ENCODE measurements at places on chromosomes 4 and X.

DNA sequence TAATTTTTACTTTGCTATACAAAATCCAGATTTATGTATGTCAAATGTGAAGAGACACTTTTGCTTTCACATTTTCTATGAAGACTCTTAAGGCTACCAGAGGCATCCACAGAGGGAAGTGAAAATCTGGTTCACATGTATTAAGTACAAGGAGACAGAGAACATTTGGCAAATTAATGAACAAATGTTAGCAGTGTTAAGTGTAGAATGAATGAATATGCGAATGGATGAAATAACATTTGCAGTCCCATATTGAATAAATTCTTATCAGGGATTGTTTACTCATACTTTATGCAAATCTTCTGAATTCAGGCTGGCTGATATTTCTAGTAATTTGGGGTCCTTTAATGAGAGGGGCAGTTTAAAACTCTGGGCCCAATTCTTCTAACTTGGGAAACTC, 159.9 kb downstream of the LDB2 start:
- no peak for DNase-seq

GRCh38 chrX:41666251-41666650, 22.5 kb upstream of the GPR34 start:
- no peak for DNase-seq

- DNase-seq: no peak
Observed at GRCh38 chrX:119467842-119468550, at the start of gene SLC25A5. Gene SLC25A5 (plus strand): TSS chrX:119468444. CDS start chrX:119468516, 72 bp downstream.

DNA sequence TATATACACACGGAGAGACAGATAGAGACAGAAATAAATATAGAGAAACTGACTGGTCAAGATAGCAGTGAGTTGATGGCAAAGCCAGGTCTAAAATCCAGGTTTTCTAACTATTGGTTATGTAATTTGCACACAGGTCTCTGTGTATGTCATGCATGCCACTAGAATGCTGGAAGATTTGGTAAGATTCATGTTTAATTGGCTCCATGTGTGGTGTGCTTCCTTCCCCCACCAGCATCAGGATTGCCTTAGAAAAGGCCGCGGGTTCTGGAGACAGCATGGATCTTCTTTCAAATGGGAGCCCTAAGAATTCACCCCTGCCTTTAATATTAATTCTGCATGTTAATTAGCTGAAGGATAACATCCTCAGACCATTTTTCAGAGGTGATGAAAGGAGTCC, 31.3 kb downstream of the HAND2 start:
- DNase-seq: no peak

- no peak for DNase-seq
Observed at GRCh38 chr4:76767983-76768382, 130.0 kb downstream of the SOWAHB start.

GRCh38 chr4:48190839-48191238, 56.8 kb upstream of the TXK start:
- no peak for DNase-seq

GRCh38 chr4:128162434-128162833, 101.3 kb downstream of the LARP1B start:
- no peak for DNase-seq

- DNase-seq: no peak
Observed at GRCh38 chr4:4268776-4269175, 20.8 kb upstream of the TMEM128 start.

- DNase-seq: no peak
Observed at GRCh38 chrX:106964290-106964689, 35.7 kb downstream of the MORC4 start.

DNA sequence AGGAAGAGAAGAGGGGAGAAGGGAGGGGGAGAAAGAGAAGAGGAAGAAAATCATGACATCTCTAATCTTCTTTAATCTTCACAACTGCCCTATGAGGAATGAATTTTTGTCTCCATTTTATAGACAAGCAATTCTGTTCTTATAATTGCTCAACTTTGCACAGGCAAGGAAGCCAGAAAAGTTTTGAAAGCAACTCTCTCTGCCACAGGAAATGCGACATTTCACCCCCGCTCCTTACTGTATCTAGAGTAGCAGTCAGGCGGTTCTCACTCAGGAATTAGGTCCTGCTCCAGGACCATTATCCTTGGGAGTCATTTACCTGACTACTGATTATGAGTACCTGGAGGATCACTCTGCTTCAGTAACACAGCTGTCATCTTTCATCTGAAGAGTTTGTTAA, 69.2 kb upstream of the FAM9A start:
- no peak for DNase-seq

DNA sequence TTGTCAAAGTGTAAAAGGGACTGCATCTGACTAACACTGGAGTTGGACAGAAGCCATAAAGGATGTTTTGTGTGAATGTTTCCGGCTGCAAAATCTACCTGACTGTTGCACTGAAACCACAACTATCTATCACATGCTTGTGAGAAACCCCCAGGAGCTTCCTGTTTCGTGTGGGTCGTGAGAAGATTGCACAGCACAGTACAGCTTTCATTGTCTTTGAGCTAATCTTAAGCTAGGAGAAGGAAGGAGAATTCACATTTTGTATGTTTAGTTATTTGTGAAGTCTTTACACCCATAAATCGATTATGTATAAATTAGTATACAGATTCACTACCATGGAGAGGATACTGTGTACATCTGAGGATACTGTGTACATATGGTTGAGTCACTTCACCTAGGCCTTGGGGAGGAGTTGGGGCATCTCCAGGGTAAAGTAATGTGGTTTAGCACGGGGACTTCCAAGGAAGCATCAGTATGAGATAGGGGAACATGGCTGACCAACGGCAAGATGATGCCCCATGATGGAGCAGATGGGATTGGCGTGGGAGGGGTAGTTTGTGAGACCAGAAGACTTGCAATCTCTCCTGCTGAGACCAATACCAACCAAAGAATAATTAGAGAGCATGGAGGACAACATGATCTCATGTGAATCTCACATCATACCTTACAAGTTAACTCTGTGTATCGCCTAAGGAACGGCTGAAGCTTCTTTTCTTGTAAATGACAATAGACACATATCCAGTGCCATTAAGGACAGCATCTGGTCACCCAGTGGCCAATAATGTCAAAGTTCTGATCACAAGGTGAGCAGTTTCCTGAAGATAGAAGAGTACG, 43.1 kb upstream of the FAM9C start:
- no peak for DNase-seq

GRCh38 chr4:86594559-86595425, 677 bp downstream of the PTPN13 start:
- DNase-seq: no peak

- no peak for DNase-seq
Observed at GRCh38 chr4:105361053-105361452, 112.8 kb downstream of the PPA2 start.

DNA sequence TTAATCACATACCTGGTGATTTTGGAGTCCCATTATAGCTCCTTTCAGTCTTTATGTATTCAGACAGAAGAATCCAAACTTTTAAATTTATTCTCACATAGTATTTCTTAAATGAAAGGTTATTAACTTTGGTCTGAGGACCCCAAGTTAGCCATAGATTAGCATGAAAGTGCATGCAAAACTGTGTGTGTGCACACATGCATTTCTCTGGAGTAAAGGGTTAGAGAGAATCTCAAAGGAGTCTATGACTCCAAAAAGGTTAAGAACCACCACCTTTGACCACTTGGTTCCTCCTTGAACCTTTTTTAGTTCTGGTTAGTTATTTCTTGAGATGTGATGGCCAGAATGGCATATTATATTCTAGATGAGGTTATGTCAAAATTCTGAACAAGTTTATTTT, 102.0 kb downstream of the MGST2 start:
- DNase-seq: no peak

- no peak for DNase-seq
Observed at GRCh38 chrX:13198056-13198761, 121.6 kb downstream of the ATXN3L start.

GRCh38 chr4:71583971-71584370, 199.9 kb downstream of the GC start:
- DNase-seq: no peak

DNA sequence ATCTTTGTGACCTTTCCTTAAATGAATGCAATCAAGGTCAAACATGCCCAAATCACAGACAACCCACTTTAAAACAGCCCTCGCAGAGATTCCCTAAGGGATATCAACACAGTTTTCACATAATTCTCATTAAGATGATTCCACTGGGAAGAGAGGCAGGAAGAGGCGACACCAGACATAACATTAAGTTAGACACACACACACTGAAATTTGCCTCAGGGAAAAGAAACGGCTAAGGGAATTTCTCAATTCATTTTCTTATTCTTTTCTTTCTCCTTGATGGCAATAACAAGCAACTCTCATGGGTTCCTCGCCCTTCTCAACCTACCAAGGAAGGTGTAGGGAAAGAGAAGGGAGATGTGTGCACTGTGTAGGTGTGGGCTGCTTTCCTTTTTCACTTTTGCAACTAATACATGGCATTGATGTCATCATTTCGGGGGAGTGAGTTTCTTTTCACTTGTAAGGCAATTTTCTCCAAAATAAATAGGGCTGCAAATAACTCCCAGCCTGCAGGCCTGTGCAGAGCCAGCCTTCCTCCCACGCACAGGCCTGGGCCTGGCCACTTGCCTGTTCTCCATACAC, 41.4 kb downstream of the SOD3 start:
- DNase-seq: no peak

DNA sequence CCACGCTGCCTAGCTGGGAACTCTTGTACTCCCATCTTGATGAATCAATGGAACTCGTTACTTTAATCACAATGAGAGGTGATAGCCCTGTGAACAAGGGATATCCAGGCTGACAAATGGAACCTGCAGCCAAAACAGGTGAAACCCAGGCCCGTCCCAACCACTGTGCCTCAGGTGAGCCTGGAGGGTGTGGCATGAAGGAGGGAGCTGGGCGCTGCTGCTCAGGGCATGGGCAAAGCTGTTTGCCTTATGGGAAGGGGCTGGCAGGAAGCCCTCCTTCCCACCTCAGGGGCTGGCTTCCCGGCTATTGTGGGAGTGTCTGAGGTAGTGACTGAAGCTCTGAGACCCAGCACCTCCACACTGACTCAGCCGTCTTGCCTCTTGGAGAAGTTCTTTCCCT, 209.4 kb upstream of the ATP6AP2 start:
- DNase-seq: no peak

- DNase-seq: no peak
Observed at GRCh38 chrX:86329174-86329573, 180.9 kb downstream of the DACH2 start.

All from Panc1 (cell line).